ENCODE measurements at places on chromosomes 4 and X.

DNA sequence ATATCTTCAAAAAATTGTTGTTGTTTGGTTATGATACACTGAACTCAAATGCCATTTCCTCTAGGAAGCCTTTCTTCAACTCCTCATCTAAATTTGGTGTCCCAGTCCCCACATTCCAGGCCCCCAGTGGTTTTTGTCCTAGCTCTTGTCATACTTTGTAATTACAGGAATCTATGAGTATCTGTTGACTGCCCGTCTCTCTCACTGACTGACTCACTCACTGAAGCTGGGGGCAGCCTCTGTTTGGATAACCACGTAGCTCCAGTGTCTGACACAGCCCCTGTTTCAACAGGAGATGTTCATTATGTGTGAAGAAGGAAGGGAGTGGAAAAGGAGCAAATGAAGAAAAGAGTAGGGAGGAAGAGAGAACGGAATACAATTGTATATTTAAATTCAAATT lies 284.1 kb upstream of the TENM3 start:
- DNase-seq: no peak

DNA sequence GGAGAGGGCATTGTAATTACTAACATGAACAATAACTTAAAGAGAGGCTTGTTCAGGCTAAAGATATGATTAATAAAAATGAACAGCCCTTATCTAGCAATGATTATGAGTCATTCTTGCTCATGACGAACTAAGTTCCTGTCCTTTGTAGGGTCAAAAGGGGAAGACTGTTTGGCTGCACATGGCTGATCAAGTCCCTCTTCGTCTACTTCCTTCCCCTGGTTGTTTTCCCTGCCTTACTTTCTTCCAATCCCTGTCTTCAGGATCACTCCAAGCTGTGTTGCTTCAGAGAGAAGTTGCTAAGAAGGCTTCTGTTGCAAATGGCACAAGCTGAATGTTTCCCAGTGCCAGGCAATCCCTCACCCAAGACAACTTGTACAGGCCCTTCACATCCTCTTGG lies 115.0 kb upstream of the HS3ST1 start:
- DNase-seq: no peak

- DNase-seq: peak; percentile 40
Observed at GRCh38 chr4:109998867-109999584, 86.3 kb downstream of the EGF start.

DNA sequence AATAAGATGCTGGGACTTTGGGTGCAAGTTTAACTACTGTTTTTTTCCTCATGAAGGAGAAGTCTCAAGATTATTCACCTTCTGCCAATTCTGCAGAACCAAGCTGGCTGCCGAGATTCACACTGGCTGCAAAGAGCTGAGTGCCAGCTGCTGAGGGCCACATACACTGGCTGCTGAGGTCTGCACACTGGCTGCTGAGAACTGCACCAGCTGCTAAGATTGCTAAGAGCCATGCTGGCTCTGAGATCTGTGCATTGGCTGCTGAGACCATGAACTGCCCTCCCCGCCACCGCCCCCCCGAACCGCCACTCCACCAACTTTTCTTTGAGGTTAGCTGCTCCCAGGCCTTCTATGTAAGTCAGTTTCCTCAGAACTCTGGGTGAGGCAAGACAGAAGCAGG lies 330.3 kb downstream of the CBLL2 start:
- no peak for DNase-seq

GRCh38 chrX:16963216-16963615 lies 16.8 kb downstream of the REPS2 start:
- no peak for DNase-seq

GRCh38 chr4:2362266-2363055 lies 56.0 kb downstream of the ZFYVE28 start:
- DNase-seq: no peak

DNA sequence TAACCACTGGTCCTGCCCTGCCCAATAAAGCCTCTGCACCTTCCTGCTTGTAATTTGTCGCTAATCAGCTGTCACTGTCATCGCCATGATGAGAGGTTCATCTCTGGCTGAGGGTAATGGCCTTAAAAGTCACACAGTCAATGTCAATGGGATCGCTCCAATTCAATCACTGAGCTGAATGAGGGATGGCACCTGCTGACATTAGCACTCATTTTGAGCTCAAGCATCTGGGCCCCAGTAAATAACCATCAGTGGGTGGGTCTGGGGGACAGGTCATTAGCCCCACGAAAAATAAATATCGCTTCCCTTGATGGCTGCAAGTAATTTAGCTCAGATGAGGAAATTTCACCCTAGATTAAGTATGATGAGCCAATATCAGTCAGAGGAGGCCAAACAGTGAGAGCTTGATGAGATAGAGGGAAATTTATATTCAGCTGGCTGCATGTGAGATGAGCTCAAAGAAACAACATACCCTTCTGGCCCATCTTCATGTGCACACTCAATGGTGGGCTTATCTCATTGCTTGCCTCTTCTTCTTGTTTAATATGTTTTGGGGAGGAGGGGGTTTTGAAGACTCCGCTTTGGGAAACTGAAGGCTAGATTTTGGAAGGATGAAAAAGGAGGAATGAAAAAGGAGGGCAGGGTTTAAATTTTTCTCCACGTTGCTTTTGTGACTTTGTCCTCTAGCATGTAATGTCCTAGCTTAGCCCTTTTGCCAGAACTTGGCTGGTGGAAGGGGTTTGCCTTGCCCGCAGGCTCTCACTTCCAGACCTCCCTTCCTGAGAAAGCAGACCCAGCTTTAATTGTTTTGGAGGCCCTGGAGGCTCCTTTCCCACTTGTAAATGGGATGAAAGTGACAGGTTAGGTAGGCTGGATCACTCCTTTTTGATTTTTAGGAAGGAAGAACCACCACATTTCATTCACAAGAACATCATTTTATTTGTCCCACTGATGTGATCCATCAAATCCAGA lies 84.8 kb upstream of the PAQR3 start:
- DNase-seq: peak; percentile 27

GRCh38 chr4:59553063-59553720 lies 1646.9 kb upstream of the ADGRL3 start:
- no peak for DNase-seq

GRCh38 chr4:89026542-89026941 lies 30.4 kb downstream of the FAM13A start:
- DNase-seq: no peak

DNA sequence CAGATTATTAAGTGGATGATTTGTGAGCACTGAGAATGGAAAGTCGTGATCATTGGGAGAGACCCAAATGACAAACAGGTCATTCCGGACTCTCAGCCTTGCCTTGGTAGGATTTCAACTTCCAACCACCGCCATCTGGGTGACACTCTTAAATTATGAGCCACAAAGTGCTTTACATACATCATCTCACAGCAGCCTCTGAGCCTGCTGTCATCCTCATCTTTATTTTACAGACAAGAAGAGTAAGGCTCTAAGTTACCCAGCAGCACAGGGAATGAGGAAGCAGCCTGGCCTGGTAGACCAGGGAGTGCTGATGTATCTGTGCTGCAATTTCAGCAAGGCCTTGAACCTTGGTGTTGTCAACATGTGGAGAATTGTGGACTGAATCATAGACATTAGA lies 105.8 kb upstream of the TRIM2 start:
- no peak for DNase-seq

DNA sequence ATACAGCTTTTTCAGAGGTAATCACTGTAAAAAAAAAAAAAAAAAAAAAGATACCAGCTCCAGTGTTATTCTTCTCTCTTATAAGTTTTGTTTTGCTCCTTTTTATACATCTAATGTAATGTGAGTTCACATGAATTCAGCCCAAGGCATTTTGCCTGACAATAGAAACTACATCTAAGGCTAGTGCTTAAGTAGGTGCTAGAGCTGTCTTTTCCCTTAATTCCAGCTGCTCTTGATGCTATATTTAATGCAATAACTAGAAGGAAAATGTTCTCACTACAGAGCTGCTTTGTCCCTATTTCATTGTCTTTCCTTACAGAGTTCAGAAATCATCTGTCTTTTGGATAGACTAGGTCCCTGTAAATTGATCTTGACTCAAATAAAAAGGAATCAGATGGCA lies 150.1 kb downstream of the NAA11 start:
- no peak for DNase-seq

- DNase-seq: no peak
Observed at GRCh38 chr4:109801895-109802319, at the start of gene CFI. CFI (minus strand) TSS chr4:109801999; CDS start chr4:109801971, 28 bp downstream.

DNA sequence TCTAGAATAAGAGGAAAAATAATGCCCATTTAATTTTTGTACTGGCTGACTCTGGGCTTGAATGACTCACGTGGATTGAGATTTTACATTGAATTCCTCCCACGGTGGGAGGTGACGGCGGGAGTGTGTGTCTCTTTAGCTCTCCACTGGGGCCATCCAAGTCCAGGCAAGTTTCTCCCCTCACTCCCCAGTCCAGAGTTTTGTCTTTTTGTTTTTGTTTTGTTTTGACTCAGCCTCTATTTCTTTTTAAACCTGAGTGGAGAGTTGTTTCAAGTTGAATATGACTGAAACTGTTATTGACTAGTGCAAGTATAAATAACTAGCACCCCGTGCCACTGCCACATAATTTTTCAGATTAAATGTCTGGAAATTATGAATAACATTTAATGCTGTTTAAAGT lies 13.6 kb downstream of the CHST7 start:
- no peak for DNase-seq

GRCh38 chrX:16867947-16868346 lies 2.2 kb downstream of the RBBP7 start:
- no peak for DNase-seq

- DNase-seq: no peak
Observed at GRCh38 chr4:7542781-7543180, 108.1 kb upstream of the PSAPL1 start.

Data from NCI-H748 treated with DMSO at 0.1 percent for 48 hours (cell line).